Activated CD4-positive, alpha-beta T cell treated with anti-CD3 and anti-CD28 coated beads for 36 hours (primary cell): ENCODE measurements at places on chromosomes 7 and 10. TPM values are rescaled to one million over a fixed set of nuclear protein-coding genes. Genes with fewer than 3 reads are reported as not detected.

The TIMM23B gene
- total RNA-seq: 27.3 TPM

GRCh38 chr7:5197811-5198210 is 7.8 kb downstream of the WIPI2 start:
- DNase-seq: no peak
- no peak overlapping the region for H3K27ac ChIP-seq
- H3K4me3 ChIP-seq: no peak overlapping the region

DNA sequence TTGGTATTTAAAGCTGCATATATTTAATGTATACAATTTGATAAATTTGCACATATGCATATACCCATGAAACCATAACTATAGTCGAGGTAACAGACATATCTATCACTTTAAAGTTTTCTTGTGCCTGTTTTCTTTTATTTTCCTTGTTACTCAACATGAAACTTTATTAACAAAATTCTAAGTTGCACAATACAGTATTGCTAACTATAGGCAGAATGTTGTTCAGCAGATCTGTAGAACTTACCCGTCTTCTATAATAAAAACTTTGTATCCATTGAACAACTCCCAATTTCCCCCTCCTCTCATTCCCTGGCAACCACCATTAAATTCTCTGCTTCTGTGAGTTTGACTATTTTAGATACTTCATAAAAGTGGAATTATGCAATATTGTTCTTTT is 404.6 kb upstream of the KCND2 start:
- H3K27me3 ChIP-seq: no peaks in the 10 kb centered on the region
- no peak overlapping the region for H3K4me3 ChIP-seq
- no peaks in the 10 kb centered on the region for H3K36me3 ChIP-seq
- DNase-seq: no peak
- H3K4me1 ChIP-seq: no peaks in the 10 kb centered on the region

DNA sequence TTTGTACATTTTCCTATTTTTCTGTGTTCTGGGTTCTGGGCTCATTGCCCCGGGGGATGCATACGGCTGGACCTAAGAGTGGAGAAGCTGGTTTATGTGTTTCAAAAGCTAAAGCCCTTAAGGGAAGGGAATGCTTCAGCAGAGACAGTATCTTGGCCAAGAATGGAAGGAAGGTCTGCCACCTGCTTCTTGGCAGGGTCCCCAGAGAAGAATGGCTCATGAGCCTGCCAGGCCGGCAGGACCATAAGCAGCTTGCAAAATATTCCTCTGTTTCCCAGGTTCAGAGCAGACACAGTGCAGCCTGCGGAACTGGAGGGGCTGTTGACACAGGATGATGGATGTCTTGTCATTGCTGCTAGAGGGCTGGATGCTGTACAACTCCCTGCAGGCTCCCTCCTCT is 7.8 kb upstream of the ABHD11 start:
- no peak overlapping the region for H3K27ac ChIP-seq
- no peaks in the 10 kb centered on the region for H3K36me3 ChIP-seq
- DNase-seq: no peak
- H3K4me1 ChIP-seq: no peaks in the 10 kb centered on the region
- H3K4me3 ChIP-seq: no peak overlapping the region

- no peaks in the 10 kb centered on the region for H3K4me1 ChIP-seq
- H3K4me3 ChIP-seq: no peak overlapping the region
- H3K36me3 ChIP-seq: no peaks in the 10 kb centered on the region
- no peak overlapping the region for H3K27ac ChIP-seq
- peaks cover 28% of the 10 kb centered on the region for H3K27me3 ChIP-seq
- no peak for DNase-seq
Measured at GRCh38 chr10:101767600-101767945, 8.3 kb downstream of the FGF8 start.

DNA sequence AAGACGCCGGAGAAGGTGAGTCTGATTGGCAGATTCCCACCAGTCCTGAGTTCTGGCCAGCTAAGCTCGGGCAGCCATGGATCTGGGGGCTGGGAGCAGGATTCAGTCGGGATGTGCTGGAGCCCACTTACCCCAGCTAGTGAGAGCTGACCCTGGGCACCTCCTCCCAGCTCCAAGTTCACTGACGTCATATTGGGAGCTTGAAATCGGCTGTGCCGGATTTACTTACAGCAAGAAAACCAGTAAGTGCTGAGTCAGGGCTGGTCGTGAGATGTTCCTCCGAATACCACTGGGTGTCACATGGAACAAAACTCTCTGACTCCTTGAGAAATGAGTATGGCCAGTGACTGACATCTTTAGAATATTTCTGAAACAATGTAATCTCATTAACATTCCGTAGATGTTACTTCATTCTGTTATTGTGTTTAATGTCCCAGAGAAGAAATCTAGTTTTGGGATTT is 621.2 kb downstream of the SDK1 start:
- H3K4me1 ChIP-seq: peaks cover 9% of the 10 kb centered on the region
- no peak overlapping the region for H3K4me3 ChIP-seq
- no peaks in the 10 kb centered on the region for H3K36me3 ChIP-seq
- peak; percentile 18 for DNase-seq

DNA sequence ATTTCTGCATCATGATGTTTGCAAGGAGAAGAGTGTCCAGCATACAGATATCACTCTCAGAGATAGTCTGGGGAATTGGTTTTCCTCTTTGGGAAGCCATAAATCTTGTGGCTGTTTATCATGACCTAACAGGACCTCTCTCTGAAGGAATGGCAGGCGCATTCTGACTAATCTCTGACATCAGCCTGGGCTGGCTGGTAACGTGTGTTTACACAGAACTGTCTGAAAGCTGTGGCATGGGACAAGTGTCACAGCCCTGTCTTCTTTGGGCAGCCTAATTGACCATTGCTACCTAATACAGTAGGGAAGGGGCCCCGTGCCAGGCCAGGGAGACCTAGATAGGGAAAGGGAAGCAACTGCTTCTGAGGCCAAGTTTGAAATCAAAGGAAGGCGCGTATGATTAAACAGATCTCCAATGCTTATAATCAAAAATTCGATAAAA is 73.9 kb upstream of the CABCOCO1 start:
- DNase-seq: no peak
- H3K27me3 ChIP-seq: peaks cover 5% of the 10 kb centered on the region
- H3K4me3 ChIP-seq: no peak overlapping the region
- H3K36me3 ChIP-seq: no peaks in the 10 kb centered on the region
- no peaks in the 10 kb centered on the region for H3K4me1 ChIP-seq

- no peaks in the 10 kb centered on the region for H3K36me3 ChIP-seq
- H3K27ac ChIP-seq: no peak overlapping the region
- no peak for DNase-seq
Measured at GRCh38 chr10:103731609-103732270, 123.6 kb downstream of the SH3PXD2A start.

DNA sequence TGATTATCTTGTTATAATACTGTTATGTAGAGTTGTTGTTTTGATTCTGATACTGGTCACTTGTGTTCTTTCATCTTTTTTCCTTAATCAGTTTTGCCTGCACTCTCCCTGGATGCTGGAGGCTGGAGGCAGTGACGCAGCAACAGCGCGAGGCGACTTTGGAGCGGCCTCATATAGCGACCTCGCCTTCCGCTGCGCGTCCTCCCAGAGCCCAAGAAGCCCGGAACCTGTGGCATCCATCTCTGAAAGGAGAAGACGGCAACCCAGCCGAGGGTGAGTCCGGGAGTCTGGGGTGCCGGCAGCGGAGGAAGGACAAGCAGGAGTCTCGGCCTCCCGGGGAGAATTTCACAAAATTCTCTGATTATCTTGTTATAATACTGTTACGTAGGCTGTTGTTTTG is 161.2 kb downstream of the ZNF33B start:
- DNase-seq: no peak
- H3K4me1 ChIP-seq: peaks cover 7% of the 10 kb centered on the region
- no peak overlapping the region for H3K4me3 ChIP-seq
- no peak overlapping the region for H3K27ac ChIP-seq
- H3K36me3 ChIP-seq: no peaks in the 10 kb centered on the region

The PON3 gene
- not detected for total RNA-seq

DNA sequence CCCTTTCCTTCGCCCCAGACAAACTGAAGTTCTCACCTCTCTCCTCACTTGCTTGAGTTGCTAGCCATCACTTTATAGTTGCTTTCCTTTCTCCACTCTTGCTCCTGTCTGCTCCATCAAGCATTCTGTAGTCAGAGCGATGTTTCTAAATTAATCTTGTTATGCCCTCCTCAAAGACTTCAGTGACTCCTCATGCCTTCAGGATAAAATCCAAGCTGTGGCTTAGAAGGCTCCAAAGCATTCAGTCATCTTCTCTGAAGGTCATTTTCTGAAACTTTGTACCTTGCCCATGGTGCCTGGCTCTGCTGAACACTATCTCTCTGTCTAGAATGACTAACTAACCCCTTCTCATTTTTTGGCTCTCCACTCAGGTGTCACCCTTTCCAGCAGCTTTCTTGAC is 222.4 kb upstream of the GRB10 start:
- DNase-seq: no peak
- H3K4me1 ChIP-seq: no peaks in the 10 kb centered on the region
- no peak overlapping the region for H3K4me3 ChIP-seq
- no peaks in the 10 kb centered on the region for H3K36me3 ChIP-seq

The CLRN3 gene
- not detected for total RNA-seq

- H3K27ac ChIP-seq: no peak overlapping the region
- H3K27me3 ChIP-seq: no peaks in the 10 kb centered on the region
- DNase-seq: no peak
- no peak overlapping the region for H3K4me3 ChIP-seq
- no peaks in the 10 kb centered on the region for H3K4me1 ChIP-seq
Measured at GRCh38 chr7:40608321-40609075, 473.7 kb downstream of the SUGCT start.

The MMRN2 gene
- total RNA-seq: not detected

- H3K27me3 ChIP-seq: no peaks in the 10 kb centered on the region
- DNase-seq: no peak
- H3K4me3 ChIP-seq: no peak overlapping the region
- H3K36me3 ChIP-seq: no peaks in the 10 kb centered on the region
Measured at GRCh38 chr7:14899030-14899429, 3.5 kb downstream of the DGKB start.

The FASTK gene
- total RNA-seq: 56.6 TPM

- H3K4me3 ChIP-seq: no peak overlapping the region
- H3K36me3 ChIP-seq: no peaks in the 10 kb centered on the region
- no peak overlapping the region for H3K27ac ChIP-seq
- DNase-seq: no peak
- no peaks in the 10 kb centered on the region for H3K27me3 ChIP-seq
Measured at GRCh38 chr10:13758756-13759155, 172.0 kb downstream of the PRPF18 start.

DNA sequence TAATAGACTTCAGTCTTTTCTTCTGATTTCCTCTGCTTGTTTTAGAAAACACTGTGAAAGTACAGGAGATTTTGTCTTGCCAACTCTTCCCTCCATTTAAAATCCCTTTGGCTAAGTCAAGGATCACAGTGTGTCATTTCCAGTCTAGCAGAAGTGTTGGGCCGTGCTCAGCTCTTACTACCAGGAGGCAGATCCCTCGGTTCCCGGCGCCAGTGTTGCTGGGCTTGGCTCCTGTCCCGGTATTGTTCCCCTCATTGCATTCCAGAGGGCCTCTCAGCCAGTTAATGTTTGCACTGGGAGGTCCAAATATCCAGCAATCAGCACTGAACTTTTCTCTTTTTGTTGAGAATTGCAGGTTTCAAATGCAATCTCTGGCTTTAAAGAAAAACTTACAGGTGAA is 612.1 kb upstream of the MGMT start:
- peaks cover 3% of the 10 kb centered on the region for H3K27me3 ChIP-seq
- no peak overlapping the region for H3K4me3 ChIP-seq
- no peaks in the 10 kb centered on the region for H3K36me3 ChIP-seq
- no peak overlapping the region for H3K27ac ChIP-seq

The MEIG1 gene
- total RNA-seq: 0.81 TPM

DNA sequence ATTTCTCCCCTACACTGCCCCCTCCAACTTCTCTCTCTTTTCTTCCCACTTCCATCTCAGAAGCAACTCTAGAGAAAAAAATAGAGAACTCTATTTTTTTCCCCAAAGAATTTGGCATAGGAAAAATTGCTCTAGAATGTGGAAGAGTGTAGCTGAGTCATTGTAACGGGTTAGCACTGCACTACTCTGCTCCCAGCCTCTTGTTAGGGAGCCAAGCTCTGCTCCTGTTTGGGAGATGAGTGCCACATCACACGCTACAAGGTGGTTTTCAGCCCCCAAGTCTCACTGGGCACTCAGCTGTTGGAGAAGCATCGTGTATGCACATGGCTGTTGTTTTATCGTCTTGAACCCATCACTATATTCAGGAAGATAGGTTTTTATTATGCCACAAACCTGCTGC is 136.4 kb downstream of the BMPER start:
- no peaks in the 10 kb centered on the region for H3K27me3 ChIP-seq
- H3K4me1 ChIP-seq: no peaks in the 10 kb centered on the region
- no peak overlapping the region for H3K4me3 ChIP-seq
- no peak for DNase-seq
- H3K27ac ChIP-seq: no peak overlapping the region

The ADAM22 gene
- 1.1 TPM for total RNA-seq

DNA sequence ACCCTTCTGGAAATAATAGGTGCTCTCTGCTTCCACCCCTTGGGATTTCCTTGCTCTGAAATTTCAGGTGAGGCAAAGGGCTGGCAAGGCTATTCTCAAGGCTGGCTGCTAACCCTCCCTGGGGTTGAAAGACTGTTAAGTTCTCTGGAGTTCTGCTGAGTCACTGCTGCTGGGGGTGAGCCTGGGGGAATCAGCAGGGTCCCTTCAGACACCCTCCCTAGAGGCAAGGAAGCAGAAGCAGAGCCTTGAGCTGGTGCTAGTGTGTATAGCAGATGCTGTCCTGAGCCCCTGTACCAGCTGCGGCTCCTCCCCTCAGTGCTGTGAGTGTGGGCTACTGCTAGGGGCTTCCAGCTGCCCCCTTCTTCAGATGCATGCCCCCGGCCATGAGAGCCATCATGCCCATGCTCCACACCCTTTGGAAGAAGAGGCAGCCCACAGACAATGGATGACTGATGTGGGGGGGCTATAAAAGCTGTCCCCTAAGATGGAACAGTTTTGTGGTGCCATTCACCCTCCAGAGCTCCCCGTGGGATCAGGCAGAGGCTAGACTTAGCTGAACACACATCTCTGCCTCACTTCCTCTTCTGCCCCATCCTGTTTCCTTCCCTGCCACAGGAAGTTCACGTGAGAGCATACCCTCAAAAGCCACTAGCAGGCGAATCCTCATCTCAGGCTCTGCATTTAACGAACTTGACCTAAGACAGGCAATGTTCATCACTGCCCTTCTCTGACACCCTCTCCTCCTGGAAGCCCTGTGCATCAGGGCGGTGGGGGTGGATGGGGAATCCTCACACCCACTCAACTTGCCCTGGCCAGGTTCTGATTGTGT is 91.8 kb downstream of the SH3PXD2A start:
- no peak overlapping the region for H3K4me3 ChIP-seq
- DNase-seq: peak; percentile 36
- peaks cover 69% of the 10 kb centered on the region for H3K4me1 ChIP-seq

DNA sequence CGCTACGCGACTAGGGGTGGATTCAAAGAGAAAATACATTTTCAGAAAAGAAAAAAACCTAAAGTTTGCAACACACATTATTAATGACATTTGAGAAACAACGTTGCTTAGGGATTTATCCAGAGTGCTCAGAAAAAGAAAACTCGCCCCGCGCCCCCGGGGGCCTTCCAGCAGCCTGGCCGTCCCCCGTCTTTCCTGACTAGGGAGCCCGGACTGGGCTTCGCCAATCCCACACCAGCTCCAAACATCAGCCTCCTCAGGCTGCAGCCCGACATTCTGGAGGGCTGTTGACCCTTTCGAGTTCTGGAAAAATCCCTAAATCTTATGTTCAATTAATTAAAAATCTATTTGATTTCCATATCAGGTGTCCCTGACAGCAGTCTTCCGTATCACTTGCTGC is 48.6 kb downstream of the CLEC2L start:
- H3K4me3 ChIP-seq: no peak overlapping the region
- peaks cover 1% of the 10 kb centered on the region for H3K4me1 ChIP-seq
- H3K27ac ChIP-seq: no peak overlapping the region
- no peaks in the 10 kb centered on the region for H3K27me3 ChIP-seq

GRCh38 chr10:20948686-20949327 is 51.7 kb upstream of the NEBL start:
- H3K27ac ChIP-seq: no peak overlapping the region
- peaks cover 3% of the 10 kb centered on the region for H3K27me3 ChIP-seq
- no peaks in the 10 kb centered on the region for H3K4me1 ChIP-seq
- no peak overlapping the region for H3K4me3 ChIP-seq
- no peaks in the 10 kb centered on the region for H3K36me3 ChIP-seq
